ENCODE measurements at places on chromosomes 1 and 21. TPM values are rescaled to one million over a fixed set of nuclear protein-coding genes. Genes with fewer than 3 reads are reported as not detected.

SRGAP2C gene
- 17.6 TPM for total RNA-seq

PSEN2 gene
- 10.2 TPM for total RNA-seq

DNA sequence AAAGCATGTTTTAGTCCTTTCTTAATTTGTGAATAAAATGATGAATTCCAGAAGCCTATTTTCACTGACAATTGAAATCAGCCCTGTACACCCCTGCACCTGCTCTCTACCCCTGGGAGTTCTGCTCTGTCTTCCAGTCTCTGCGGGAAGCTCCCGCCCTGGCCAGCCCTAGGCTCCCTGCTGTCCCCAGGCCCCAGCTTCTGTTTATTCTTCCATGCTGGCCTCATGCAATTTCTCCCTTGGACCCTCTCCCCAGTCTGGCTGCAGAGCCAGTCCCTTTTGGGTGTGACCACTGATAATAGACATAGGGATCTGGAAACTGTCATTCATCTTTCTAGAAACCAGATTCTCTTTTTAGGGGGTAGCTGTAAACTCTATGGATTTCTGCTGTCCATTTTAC is 258.6 kb downstream of the GRIK3 start:
- no peak for DNase-seq

DNA sequence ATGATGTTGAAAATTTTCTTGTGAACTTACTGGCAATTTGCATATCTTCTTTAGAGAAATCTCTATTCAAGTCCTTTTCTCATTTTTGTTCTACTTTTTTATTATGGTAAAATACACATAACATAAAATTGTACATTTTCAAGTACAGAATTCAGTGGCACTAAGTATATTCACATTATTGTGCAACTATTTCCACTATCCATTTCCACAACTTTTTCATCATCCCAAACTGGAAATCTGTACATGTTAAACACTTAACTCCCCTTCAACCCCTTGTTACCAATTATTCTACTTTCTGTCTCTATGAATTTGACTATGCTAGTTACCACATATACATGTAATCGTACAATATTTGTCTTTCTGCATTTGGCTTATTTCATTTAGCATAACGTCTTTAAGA is 19.4 kb downstream of the EPS15 start:
- no peak for DNase-seq

DNA sequence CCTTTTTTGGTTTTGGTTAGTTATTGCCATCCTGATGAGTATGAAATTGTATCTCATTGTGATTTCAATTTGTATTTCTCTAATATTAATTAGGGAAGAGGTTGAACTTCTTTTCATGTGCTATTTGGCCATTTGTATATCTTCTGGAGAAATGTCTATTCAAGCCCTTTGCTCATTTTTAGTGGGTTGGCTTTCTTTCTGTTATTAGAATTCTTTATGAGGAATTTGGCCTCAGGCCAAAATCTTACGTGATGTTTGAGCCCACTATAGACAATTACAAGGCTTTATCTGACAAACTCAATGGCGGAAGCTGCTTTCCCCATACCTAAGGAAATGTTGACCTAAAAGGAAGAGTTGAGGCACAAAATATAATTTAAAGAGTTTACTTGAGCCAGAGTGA is 32.9 kb downstream of the IVNS1ABP start:
- no peak for DNase-seq
